ENCODE measurements at places on chromosomes 4 and X. TPM values are rescaled to one million over a fixed set of nuclear protein-coding genes. Genes with fewer than 3 reads are reported as not detected.

- DNase-seq = no peak
Observed at GRCh38 chrX:124226129-124226528, 106.3 kb upstream of the TEX13D start.

The GSX2 gene
- polyA plus RNA-seq = not detected

DNA sequence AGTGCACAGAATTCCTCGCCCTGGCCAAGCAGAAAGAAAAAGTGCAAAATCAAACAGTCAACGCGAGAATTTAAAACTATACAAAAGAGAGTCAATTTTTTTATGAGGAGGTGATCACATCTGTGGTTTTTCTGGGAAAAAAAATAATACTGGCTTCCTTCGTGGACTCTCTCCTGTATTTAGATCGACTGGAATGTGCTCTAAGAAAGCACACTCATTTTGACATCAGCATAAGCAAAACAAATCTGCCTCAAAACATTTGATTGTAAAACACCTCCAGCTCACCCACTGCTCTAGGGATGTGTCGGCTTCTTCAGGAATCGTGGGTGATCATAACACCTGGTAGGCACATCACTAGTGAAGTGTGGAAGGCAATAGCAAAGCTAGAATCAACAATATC lies 417.4 kb upstream of the FAT1 start:
- peak; percentile 31 for DNase-seq

The ZNF518B gene
- 7.3 TPM for polyA plus RNA-seq

The PFKFB1 gene
- 0.10 TPM for polyA plus RNA-seq

The ELOVL6 gene
- 12.6 TPM for polyA plus RNA-seq

DNA sequence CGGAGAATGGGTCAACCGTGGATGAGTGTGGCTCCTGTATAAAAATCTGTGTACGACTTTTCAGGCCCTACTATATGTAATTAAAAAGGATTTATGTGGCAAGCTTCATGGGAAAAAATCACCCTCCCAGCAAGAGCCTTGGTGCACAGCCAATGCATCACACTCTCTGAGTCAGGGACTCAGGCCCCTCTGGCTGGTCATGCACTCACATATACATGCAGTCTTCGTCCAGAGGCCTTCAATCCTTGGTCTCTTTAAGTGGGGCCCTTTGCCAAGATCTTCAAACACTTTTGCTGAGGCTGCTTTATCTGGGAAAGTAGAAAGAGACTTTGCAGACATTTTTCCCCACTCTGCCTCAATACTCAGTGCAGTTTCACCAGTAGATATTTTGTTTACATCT lies 311.4 kb upstream of the FSTL5 start:
- no peak for DNase-seq

- DNase-seq = no peak
Observed at GRCh38 chr4:77624213-77624612, 18.6 kb downstream of the CXCL13 start.

- DNase-seq = no peak
Observed at GRCh38 chr4:112823606-112824005, 186.7 kb downstream of the LARP7 start.

GRCh38 chrX:30065226-30065625 lies 150.1 kb upstream of the MAGEB2 start:
- DNase-seq = peak; percentile 52

DNA sequence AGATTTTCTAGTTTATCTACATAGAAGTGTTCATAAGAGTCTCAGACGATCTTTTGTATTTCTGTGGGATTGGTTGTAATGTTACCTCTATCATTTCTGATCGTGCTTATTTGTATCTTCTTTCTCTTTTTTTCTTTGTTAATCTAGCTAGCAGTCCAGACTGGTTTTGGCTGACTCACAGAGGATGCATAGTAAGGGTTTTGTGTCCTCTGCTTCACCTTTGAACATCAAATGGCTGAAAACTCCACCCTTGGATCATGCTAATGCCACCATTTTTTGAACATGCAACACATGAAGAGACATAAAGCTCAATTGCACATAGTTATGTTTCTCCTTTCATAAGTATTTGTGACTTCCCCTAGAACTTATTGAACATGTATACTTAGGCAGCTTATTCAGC lies 22.8 kb downstream of the TMPRSS11A start:
- DNase-seq = no peak

GRCh38 chr4:67922697-67923096 lies 38.9 kb upstream of the TMPRSS11D start:
- DNase-seq = no peak

The ZCCHC18 gene
- 1.5 TPM for polyA plus RNA-seq

The BTC gene
- not detected for polyA plus RNA-seq

GRCh38 chrX:35622601-35623000 lies 175.5 kb upstream of the MAGEB16 start:
- DNase-seq = no peak

DNA sequence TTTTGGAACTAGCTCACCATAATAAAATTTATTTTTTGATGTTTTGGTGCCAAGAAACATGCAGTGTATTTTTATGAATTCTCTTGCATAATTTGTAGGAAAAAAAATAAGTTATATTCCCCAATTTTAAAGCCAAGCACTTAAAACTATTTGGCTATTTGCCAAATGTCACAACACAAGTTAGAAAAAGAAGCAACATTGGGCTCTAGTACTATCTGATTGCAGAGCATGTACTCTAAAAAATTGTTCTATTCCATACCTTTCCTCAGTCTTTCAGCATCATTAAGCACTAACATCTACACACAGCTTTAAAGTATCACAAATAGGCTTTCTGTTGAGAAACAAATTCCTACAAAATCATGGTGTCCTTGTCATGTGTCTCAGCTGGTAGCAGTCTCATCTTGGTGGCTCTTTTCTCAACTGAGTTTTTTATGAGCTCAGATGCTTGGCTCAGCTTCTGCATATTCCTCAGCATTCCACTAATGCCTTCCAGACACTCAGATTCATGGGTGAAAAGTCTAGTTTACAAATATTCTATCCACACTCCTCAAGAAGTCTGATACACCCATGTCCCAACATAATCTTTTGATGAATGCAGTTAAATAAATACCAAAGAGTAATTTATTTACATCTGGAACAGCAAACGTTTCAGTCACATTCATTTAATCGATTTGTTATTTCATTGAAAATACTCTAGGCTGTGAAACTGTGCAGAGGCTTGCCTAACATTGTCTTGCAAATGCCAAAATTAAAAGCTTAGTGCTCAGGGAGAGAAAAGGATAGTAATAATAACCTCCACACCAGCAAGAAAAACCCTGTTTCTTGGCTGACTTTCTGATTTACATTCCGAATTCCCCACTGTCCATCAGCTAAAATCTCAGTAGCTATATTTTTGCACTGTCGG lies 2209.9 kb downstream of the PCDH7 start:
- no peak for DNase-seq

DNA sequence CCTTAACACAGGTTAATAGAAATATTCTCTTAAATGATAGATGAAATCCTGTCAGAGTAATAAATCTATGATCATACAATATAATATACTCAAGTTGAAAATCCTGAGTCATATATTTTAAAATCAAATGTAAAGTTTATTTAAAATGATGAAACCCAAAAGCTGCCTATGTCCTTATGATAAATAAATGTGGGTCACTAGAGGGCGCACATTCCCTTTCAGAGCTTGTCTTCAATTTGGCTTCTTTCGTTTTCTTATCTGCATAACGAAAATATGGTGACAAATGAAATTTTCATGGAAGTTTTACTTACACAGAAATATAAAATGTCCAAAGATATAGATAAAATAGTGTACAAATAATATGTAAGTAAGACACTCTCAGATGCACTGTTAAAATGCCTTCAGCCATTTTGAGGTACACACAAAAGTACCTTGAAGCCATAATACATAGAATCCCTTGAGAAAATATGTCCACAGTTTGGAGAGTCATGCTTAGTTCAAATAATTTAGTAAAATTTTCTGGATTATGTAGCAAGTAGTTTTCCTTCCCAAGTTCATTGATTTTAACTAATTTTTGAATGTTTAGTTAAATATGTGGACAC lies 680.4 kb downstream of the DMD start:
- DNase-seq = peak; percentile 52

All from IMR-90 (cell line).